ENCODE measurements at places on chromosomes 7 and 10.

GRCh38 chr7:150567871-150568301 is 696 bp downstream of the GIMAP4 start:
- no peak for DNase-seq

GRCh38 chr10:102211615-102212299 is 14.3 kb upstream of the ELOVL3 start:
- DNase-seq, result no peak

DNA sequence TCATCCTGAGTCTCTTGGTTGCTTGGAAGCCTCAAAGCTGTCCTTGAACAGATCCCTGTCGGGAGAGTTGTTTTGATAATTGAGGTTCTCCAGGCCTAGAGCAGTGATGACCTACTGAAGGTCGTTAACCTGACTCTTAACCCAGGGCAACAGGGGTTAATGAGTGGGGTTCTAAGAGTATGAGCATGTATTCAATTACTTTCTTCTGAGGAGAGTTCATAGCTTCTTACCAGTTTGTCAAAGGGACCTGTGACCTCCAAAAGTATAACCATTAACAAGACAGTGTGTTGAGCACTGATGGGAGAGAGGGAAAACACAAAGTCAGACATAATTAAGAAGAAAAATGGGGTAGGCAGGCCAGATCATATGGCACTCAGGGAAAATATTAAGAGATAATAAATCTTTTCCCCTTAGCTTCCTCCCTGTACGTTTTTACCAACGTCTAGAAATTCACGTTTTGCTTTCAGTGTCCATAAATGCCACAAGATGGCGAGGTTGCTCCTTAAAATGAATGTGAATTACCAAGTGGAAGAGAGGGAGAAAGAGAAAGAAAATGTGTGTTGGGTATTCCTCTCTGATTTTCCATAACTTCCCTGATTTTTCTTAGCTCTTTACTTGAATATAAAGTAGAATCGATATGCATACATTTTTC is 97.6 kb downstream of the SUGCT start:
- no peak for DNase-seq

DNA sequence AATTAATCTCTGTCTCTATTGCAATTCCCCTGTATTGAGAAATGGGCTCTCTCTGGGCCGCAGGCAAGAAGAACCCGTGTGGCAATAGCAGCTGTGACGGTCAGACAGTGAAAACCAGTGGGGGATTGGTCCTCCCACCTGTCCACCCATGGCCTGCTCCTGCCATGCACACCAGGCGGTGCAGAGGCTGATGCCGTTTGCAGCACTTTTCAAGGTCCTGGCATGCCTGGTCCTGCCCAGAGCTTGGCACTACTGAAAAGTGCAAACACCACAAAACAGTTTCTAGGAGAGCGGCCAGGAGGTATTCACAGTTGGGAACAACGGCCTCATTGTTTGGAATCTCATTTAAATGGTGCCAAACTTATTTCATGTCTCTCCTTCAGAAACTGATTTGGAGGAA is 41.5 kb downstream of the PSPH start:
- no peak for DNase-seq

GRCh38 chr7:77982926-77983550 is 184.5 kb downstream of the PHTF2 start:
- no peak for DNase-seq

DNA sequence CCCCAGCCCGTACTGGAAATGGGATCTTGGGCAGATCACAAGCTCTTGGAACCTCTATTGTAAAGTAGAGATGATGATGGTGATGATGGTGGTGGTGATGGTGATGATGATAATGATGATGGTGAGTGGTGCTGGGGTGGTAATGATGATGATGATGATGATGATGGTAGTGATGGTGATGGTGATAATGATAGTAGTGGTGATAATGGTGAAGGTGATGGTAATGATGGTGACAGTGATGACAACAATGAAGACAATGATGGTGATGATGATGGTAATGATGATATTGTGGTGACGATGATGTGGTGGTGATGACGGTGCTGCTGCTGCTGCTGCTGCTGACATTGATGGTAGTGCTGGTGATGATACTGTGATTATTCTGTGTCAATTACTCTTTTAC is 91.0 kb upstream of the AFAP1L2 start:
- no peak for DNase-seq

DNA sequence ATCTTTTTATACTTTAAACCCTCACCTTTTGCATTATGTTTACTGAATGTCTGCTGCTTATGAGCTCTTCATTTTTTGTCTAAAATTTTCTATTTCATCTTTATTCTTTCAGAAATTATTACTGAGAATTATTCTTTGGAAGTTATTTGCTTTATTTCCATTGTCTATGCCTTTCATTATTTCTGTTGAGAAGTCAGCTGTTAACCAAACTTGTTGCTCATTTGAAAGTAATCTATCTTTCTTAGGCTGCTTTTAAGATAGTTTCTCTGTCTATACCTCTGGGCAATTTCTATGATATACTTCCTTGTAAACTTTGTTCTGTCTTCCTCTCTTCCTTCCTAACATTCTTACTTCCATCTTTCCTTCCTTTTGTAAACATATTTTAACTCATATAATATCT is 1165.9 kb upstream of the CELF2 start:
- DNase-seq, result no peak

GRCh38 chr7:92614660-92615174 is 24.5 kb upstream of the FAM133B start:
- DNase-seq, result no peak

GRCh38 chr10:124917428-124918190 is 24.3 kb upstream of the ZRANB1 start:
- peak; percentile 13 for DNase-seq

- DNase-seq, result no peak
Observed at GRCh38 chr10:130816116-130816901, 495.2 kb downstream of the TCERG1L start.

- no peak for DNase-seq
Observed at GRCh38 chr7:142100634-142101033, 10.9 kb upstream of the MGAM2 start.

- no peak for DNase-seq
Observed at GRCh38 chr10:3090914-3091787, 23.8 kb downstream of the PFKP start.

GRCh38 chr7:21334906-21335305 is 93.0 kb upstream of the SP4 start:
- DNase-seq, result no peak

DNA sequence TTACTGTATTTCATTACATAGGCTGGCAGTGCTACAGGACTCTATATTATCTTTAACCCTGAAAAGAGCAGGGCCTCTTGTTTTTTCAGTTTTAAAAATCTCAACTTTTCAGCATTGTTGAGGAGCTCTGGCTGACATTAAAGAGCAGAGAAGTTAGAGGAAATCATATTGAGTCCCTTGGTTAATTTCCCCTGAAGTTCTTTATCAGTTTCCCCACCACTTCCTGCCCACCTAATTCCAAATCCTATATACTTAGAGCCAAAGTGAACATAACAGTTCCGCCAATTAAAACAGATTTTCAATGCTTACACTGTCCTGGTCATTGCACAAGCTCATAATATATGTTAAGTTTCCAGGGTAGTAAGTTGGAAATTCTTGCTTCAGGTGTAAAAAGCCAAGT is 66.0 kb upstream of the MRLN start:
- DNase-seq, result no peak

- no peak for DNase-seq
Observed at GRCh38 chr7:124764051-124764846, 1.3 kb downstream of the GPR37 start.

DNA sequence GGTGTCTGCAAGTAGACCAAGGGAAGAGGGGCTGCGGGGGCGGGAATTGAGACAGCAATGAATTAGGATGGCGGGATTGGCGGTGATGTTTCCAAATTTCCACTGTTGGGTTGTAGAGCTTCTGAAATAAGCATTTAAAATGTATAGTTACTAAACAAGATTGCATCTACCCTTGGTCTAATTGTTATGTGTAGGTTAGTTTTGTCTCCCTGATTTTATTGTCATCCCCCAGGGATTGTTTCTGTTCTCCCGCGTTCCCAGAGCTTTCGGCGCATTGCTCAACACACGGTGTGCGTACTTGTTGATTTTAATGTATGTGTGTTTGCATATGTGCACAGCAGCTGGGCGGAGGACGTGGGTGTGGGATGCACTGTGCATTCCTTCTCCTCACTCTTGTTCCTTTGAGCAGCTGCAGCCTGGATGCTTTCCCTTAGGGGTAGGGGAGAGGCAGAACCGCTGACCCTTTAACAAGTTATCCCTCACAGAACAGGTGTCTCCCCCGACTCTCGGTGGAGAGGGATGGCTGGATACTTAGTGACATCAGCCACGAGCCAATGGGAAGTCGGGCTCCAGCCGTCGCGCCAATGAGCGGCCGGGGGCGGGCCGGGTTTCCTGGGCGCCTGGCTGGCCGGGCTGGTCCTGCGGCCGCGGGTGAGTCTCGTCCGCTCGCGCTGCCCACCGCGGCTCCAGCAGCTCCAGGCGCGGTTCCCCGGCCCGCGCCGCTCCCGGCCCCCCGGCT is at the start of gene TSPAN33:
Gene TSPAN33, plus strand, starts transcription at position 613 of the 739 bp plus-strand sequence. CDS start 274 bp downstream, outside the sequence.
- peak; percentile 91 for DNase-seq

DNA sequence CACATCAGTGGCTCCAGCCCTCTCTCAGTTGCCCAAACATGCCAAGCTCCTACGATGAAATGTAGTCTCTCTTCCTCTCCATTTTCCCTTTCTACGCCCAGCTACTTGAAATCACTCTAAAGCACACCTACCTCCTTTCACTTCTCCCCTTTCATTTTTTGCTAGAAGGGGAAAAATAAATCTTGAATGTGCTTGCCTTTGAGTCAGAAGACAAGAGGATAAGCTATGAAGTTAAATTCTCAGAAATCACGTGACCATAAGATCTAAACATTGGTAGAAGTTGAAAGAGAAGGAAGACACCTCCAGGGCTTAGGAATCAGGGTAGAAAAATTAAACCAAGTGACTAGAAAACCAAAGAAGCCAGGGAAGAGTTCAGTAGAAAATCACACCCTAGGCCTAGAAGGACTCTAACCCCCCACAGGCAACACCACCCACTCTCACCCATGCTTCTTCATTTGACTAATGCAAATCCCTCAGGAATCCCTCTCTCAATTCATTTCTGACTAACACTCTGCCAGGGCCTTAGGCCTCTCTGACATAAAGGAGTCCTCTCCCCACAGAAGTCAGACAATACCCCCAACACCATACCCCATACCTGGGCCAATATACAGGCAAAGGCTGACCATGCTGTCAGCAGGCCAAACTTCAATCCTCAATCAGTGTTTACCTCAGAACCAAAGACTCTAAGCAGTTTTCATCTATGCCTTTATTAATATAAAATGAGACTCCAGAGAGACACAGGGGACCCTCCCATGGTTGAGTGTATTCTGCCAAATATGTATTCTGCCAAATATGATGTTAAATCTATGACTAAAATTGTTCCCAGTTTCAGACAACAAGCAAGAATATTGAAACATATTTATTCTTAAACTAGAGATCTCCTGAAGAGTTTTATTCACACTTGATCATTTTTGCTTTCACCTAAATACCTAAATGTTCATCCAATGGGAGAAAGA is 84.8 kb downstream of the ELMO1 start:
- DNase-seq, result no peak

GRCh38 chr7:75623390-75624133 is 115.2 kb downstream of the HIP1 start:
- DNase-seq, result no peak

DNA sequence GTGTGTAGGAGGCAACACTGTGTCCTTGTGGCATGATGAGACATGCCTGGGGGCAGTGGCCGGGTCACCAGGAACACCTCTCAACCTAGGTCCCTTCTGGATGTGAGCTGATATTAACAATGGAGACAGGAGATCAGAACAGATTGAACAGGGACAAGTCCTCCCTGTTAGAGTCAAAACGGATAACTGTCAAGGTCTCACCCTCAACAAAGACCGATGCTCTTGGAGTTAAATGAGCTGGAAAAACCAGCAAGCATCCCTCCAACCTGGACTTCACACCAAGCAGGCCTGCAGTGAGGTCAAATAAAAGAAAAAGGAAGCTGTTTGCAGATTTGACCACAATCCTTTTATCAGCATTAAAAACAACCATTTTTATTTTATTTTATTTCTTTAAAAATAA is 49.0 kb downstream of the SLIT1 start:
- no peak for DNase-seq

All from germinal center (tissue), 1 donor.